Activated naive CD4-positive, alpha-beta T cell treated with anti-CD3 and anti-CD28 coated beads, Interleukin-2, amount 50 U/mL, for 72 hours (primary cell): ENCODE measurements at places on chromosomes 6 and 20. TPM values are rescaled to one million over a fixed set of nuclear protein-coding genes. Genes with fewer than 3 reads are reported as not detected.

DNA sequence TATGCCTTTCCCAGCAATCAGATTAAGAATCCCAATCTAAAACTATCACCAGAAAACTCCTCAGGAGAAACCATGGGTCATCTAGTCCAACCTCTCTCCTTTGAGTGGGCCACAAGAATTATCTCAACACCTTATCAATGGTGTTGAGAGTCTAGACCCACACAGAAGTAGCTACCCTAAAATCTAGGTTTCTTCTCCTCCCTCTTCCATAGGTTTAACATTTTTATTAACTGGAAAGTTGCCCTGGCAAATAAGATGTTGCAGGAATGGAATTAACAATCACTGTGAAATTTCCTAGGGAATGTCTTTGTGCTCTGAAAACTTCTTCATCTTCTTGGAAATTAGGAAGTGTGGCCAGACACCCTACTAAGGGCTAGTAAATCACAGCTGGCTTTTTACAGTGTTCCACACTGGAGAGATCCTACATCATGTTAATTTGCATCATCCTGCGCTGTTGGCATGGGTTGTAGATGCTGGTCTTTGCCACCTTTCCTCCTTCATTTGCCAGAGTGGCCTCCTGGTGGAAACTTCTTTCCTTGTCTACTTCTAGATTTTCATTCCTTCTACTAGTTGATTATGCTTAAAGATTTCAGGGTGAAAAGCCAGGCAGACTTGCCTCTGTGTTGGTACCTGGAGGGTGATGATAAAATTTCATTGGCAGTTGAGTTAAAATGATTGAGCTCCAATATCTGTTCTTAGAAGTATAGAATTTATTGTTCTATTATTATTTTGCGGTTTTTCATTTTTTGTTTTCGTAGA is 2.7 kb downstream of the TNFAIP3 start:
- DNase-seq, result no peak

DNA sequence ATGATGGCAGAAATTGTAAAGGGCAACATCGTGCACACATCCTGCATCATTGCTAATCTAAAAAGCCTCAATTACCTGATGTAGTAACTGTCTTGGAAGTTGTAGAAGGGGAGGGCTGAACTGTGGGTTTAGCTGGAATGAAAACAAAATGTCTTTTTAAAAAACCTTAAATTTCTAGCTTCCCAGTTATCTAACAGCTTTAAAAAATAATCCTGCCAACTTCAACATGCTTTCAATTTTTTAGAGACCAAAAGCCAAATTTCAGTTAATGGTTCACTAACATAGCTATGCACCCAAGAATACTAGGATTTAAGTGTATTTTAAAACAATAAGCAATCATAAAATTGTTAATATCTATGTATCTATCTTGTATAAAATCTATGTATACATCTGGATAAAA is 11.9 kb downstream of the CD164 start:
- DNase-seq, result no peak

GRCh38 chr6:119346936-119347335 is 2.6 kb downstream of the MAN1A1 start:
- DNase-seq, result no peak

DNA sequence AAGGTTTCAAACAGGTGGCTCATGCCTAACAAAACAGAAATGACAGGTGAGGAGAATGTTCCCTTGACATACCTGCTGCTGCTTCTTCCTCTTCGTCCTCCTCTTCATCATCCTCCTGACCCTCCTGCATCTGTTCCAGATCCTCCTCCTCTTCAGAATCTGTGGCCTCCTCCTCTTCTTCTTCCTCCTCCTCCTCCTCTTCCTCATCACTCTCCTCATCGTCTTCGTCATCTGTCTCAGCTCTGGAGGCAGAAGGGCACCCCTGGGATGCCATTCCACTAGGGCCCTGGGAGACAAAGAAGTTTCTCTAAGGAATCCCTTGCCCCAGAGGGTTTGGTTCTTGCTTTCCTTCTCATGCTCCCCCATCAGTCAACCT is 2.4 kb upstream of the ZBTB22 start:
- DNase-seq, result no peak

DNA sequence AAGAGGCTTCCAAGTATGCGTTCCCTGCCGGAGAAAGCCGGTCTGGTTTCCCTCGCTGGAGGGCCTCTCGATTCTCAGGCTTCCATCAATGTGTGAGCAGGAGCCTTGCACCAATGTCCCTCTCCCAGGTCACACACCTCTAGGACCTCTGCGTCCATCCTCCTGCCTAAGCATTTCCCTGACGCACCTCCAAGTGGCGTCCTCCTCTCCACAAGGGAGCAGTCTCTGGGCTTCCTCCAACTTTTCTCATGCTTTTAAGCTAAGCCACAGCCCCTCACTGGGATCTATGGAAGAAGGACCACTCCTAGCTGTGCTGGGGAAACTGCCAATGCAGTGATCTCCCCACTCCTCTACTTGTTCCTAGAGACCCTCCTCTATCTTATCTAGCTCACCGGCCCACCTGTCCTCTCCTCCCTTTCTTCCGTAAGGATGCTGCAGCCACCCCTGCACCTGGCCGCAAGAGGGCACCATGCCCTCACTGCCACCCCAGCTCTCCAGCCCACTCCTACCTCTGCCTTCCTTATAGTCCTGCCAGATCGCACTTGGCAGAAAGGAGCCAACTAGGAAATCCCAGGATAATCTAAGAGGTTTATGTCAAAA is 258.7 kb downstream of the LRFN2 start:
- peak; percentile 44 for DNase-seq

DNA sequence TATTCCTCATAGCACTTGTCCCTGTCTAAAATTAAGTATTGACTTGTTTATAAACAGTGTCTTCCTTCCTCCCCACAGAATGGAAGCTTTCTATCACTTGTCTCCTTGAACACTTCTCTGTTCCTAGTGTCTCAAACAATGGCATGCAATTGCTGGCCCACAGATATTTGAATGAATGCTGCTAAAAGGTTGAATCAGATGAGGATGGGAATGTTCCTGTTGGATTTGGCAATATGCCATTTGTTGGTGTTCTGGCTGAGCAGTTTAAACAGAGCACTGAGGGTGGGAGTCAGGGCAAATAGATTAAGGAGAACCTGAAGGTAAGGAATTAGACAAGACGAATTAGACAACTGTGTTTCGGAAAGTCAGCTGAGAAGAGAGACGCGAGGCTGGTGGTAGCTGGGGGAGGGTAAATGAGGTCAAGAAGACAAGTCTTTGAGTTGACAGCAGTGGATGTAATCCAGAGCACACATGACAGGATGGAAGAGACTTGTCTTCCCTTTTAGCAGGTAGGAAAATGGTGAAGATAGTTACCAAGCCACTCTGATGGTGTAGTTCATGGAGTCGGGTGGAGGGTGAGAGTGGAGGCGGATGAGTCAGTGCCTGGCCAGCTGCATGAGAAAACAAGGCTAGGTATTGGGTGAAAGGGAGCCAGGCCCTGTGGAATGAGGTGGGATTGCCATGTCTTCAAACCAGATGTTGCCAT is 58.3 kb upstream of the GNRH2 start:
- DNase-seq, result peak; percentile 31

DNA sequence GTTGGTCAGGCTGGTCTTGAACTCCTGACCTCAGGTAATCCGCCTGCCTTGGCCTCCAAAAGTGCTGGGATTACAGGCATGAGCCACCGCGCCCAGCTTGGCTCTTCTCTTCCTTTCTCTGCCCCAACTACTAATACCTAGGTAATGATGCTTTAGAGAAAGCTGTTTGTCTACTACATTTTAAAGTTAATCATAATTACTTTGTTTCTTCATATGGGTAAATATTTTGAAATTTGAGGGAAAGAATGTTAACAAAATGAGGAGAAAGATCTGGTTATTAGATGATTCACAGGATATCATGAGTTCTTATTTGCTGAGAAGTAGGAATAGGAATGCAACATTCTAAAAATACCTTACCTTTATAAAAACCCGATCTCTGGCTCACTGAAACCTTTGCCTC is 18.4 kb upstream of the PTPRK start:
- DNase-seq, result no peak

GRCh38 chr20:58088625-58089024 is 139.8 kb downstream of the ANKRD60 start:
- no peak for DNase-seq

DNA sequence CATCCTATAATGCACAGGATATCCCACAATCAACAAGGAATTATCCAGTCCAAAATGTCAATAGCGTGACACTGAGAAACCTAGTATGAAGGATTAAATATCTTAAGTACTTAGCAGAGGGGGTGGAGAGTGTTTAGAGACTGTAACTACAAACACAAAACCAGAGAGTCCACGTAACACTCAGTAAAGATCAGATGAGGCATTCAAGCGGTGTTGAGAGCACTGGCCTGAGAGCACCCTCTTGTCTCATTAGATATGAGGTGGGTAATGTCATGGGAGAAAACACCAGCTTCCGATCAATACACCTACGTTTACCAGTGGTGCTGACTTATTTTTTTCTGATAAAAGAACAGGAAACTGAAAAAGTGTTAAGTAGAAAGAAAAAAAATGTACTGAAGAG is 2.3 kb downstream of the FAM184A start:
- DNase-seq, result no peak

GRCh38 chr6:148285205-148285604 is 57.4 kb upstream of the SASH1 start:
- DNase-seq, result no peak

DNA sequence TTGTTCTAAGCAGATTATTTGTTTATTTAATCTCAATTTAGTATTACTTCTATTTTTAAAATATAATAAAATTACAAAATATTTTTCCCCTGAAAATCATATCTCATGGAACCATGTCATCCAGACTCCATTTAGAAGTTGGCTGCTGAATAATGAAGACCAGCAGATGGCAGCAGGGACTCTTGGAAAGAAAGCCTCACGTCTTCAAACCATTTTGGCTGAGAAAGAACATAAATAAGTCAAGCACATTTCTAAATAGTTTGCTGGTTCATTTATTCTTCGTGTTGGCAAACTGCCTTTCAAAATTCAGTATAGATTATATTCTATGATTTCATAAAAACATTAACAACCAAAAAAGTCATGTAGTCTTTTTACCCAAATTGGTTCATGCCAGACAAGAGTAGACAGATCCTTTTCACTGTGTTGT is 71.7 kb downstream of the RCAN2 start:
- peak; percentile 16 for DNase-seq

GRCh38 chr6:117613920-117614560 is 11.7 kb upstream of the GOPC start:
- no peak for DNase-seq

DNA sequence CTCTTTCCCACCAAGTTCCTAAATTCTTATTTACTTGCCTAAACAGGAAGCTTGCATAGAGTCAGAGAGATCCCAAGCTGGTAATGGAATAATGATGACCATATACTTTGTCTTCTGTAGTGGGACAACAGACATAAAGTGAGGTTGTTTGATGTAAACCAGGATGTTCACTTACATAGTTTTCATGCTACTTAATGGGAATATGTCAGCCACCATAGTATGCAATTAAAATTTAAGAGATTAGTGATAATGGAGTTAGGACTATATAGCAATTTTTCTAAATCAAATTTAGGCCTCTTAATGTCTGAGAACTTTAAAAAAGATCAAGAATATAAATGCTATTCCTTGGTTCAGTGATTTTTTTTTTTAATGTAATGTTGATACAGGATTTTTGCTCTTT is 180.6 kb downstream of the BCKDHB start:
- no peak for DNase-seq

DNA sequence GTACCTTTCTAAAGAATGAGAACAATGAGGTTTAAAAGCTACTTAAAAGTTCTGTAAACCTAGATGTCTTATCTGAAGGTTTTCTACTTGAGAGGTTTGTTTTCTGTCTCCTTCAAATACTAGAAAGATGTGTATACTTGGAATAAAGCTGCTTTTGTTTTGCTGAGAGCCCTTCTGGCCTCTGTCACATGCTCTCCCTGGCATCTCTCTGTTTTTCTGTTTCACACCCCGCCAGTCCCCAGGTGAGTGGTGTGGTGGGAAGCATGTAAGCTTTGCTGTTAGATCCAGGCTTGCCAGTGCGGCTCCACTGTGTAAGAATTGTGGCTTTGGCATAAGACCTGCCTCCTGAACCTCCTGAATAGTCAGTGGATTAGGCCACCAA is 56.8 kb downstream of the SNX9 start:
- no peak for DNase-seq

DNA sequence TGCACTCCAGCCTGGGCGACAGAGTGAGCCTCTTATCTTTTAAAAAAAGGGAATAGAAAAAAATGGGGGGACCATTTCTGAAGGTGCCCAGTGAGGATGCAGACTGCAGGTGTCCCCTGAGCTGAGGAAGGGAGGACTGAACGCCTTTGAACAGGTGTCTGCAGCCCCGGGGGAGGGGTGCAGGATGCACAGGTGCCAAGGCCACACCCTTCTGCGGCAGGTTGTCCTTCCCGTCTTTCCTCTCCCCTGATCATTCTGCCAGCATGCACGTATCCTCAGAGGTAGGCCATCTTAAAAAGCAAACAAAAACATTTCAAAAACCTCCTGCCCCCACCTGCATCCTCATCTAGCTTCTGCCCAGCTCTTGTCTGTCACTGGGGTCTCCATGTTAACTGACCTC is 101.3 kb downstream of the MTHFD1L start:
- DNase-seq, result no peak

GRCh38 chr6:77930382-77930781 is 277.5 kb downstream of the MEI4 start:
- DNase-seq, result no peak

GRCh38 chr6:113627480-113627879 is 229.7 kb upstream of the MARCKS start:
- no peak for DNase-seq

GRCh38 chr6:48280035-48280620 is 169.1 kb upstream of the PTCHD4 start:
- no peak for DNase-seq

- DNase-seq, result no peak
Observed at GRCh38 chr20:52896348-52896747, 75.8 kb upstream of the TSHZ2 start.

DNA sequence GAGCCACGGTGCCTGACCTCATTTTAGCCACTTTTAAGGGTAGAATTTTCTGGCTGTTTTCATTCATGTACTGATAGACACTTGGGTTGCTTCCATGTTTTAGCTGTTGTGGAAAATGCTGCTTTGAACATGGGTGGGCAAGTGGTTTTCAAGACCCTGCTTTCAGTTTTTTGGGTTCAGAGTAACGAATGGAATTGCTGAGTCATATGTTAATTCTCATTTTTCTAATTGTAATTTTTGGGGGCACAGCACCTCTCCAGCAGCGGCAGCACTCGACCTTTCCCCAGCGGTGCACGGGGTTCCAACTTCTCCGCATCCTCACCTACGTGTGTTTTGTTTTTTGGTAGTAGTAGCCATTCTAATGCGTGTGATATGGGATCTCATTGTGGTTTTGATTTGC is 5.4 kb downstream of the NQO2 start:
- no peak for DNase-seq

Gene SOBP
- total RNA-seq, result not detected

Gene JPH2
- total RNA-seq, result not detected
